NCI-H460 (cell line): ENCODE measurements at places on chromosomes 3 and 15. TPM values are rescaled to one million over a fixed set of nuclear protein-coding genes. Genes with fewer than 3 reads are reported as not detected.

DNA sequence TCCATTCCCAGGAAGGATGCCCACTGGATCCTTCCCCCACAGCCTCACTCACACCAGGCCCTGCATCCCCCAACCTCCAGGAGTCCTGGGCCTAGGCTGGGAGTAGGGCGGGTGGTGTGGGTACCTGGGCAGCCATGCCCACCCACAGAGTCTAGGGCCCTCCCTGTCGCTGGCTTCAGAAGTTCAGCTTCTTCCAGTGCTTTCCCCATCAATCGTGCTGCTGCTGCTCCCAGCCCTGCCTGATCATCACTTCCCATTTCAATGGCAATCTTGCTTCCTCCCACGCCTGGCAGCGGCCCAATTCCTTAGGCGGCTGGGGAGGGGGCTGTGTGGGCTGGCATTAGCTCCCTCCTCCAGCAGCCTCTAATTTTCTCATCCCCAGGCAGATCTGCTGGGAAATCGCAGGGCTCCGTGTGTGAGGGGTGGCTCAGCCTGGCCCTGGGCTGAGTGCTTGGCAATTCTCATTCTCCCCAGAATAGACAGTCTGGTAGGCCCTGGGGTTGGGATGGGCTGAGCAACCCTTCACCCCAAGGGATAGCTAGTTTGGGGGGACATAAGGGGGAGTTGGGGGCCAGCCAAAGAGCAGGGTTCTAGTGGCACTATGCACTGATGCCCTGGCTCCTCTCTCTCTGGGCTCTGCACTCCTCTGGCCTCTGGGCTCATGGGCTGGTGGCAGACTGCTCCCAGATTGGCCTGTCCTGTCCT is 66.4 kb downstream of the SCN5A start:
- DNase-seq = no peak

DNA sequence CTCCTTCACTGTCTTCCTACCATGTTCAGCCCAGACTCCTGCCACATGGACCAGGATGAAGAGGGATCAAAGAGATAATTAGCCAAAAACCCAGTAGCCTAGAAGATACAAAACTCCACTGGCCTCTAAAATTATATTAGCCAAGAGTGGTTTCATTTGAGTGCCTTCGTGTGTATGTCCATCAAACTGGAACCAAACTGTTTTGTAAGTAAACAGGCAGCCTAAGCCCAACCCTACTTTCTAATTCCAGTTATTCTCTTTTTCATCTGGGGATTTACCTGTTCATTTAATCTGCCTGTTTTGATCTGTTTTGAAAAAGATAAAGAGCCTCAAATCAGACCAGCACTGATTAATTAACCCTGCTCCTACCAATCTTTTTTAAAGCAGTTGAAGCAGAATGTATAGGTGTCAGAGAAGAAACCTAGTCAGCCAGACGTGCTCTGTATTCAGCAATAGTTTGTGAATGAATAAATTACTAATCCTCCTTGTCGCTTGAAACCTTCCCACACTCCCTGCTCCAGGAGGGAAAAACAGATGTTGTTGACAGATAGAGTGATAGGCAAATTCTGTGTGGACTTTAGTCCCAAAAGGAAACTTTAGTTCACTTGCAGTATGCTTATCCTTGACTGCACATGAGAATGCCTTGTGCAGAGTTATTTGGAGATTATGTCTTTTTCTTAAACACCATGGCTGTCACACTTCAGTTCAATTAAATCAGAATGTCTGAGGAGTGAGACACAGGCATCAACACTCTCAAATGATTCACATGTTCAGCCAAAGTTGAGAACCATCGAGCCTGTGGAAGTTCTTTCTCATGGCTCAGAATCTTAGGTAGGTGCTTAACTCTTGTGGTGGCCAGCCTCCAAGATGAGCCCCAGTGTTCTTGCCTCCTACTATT is 55.5 kb upstream of the ZBED2 start:
- no peak for DNase-seq

The FMN1 gene
- 0.89 and 1.4 TPM in 2 replicates for total RNA-seq

GRCh38 chr3:67335813-67336212 is 318.6 kb downstream of the SUCLG2 start:
- DNase-seq = no peak

DNA sequence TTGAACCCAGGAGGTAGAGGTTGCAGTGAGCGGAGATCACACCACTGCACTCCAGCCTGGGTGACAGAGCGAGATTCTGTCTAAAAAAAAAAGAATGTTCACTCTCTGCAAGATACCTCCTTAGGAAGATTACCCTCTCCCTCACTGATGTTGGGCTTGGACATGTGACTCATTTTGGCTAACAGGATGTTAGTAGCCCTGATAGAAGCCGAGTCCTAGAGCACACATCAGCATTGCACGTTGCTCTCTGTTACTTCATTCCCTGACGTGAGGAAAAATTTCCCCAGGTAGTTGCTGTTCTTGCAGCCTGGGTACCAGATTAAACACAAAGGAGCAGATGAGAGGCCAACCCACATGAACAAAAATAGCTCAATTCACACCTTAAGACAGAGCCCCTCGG is 78.1 kb upstream of the PRICKLE2 start:
- no peak for DNase-seq

The FILIP1L gene
- 0.05 TPM in 1 of 2 replicates, not detected in the other for total RNA-seq

DNA sequence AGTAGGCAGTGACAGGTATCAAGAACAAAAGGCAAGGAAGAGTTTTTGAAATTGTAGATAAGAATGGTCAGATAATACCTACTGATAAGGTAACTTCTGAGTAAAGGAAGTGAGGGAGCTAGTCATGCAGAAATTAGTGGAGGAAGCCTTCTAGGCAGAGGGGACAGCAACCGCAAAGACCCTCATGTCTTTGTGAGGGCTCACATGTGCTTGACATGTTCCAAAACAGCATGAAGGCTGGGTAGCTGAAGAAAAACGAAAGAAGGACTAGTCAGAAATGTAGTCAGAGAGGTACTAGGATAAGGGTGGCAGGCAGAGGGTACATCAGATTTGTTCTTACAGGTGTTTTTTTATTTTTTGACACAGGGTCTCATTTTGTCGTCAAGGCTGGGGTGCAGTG is 5.3 kb downstream of the SIN3A start:
- no peak for DNase-seq

DNA sequence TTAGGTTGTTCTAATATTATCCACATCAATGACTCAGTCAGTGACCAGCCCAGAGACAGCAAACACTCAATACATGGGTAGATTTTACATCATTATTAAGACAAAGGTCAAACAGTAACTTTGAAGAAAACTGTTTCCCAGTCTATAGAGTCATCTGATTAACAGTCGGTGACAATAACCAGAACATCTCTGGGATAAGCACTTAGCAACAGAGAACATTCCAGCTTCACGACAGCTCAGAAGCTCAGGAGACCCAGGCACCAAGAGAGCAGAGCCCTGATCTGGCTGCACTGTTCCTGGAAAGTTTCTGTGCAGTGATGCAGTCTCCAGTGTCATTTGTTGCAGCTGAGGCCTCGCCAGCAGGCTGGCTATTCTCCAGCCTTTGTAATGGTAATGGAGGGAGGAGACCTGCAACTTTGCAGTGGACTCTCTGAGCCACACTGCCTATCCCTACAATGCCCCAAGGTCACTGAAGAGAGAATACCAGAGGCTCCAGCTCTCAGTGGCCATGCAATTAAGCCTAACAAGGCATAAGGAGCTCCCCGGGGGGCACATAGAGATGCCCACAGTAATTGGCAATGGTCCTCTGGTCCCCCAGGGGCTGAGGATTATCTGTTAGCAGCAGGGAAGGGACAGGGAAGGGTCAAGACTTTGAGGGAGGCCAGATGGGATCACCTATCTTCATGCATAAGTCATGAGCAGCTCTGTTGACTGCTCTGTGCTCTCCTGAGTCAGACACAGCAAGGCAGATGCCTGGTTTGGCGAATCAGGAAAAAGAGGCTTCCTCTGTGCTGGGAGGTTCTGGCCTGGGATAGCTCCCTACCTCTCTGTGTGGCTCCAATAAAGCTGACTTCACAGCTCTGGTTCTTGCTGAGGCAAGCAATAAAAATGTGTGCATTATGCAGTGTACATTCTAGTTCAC is 163.6 kb downstream of the CTNNB1 start:
- DNase-seq = no peak

The C2CD4A gene
- total RNA-seq = 0.63 and 0.72 TPM in 2 replicates

- no peak for DNase-seq
These were observed 34.4 kb upstream of the CCDC80 start for GRCh38 chr3:112675349-112675748.

The ATP13A4 gene
- not detected in 2 replicates for total RNA-seq

- DNase-seq = no peak
These were observed 6.4 kb downstream of the CFAP20DC start for GRCh38 chr3:59043391-59043790.

DNA sequence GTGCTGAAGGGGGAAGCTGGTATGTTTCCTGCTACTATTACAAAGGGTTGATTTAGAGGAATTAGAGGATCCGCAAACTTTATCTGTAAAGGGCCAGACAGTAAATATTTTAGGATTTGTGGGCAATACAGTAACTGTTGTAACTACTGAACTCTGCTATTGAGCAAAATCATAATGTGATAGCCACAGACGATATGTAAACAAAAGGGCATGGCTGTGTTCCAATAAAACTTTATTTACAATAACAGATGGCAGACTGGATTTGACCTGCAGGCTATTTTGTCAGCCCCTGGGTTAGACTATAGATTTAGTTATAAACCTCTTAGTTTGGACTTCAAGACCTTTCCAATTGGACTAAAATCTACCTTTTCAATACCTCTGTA is 27.8 kb upstream of the KCNMB2 start:
- no peak for DNase-seq

The KBTBD13 gene
- total RNA-seq = not detected in 2 replicates

DNA sequence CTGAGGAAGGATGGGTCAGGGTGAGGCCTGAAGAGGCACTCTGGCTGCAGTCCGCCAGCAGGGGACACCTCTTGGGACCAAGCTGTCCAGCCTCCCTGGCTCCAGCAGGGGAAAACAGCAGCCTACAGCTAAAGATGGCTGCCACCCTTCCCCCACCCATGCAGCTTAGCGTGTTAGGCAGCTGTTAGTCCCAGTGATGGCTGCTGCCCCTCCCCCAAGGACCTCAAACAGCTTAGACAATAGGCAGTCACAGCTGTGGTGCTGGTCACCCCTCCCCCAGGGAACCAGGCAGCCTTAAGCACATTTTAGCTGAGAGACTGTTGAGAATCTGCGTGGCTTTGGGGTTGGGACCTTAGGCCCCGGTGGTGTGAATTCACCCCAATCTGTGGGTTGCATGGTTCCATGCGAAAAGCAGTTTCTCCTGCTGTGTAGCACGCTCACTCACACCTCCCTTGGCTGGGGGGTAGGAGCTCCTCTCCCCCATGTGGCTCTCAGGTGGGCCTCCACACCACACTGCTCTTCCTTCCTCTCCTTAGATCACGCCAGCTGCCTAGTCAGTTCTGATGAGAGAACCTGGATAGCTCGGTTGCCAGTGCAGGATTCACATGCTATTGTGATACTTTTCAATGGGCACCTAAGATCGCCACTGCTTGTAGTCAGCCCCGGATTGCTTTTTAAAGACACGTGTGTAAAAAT is 140.5 kb upstream of the CADPS start:
- no peak for DNase-seq

DNA sequence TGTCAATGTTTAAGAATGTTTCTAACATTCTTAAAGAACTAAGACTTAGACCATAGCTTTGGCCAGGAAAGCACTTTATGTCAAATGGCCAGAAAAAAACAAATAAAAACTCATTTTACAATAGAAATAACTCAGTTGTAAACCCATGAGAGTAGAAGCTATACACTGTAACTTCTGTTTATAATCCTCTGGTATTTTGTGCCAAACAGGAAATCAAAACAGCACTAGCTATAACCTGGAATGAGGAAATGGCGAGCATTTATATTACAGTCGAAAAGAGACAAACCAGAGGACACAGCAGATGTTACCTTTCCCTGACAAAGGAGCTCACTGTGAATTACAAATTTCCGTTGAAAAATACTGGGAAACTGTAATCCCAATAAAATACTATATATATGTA is 10.3 kb downstream of the GK5 start:
- no peak for DNase-seq

The PRR20G gene
- not detected in 2 replicates for total RNA-seq

GRCh38 chr15:69377216-69377970 is 36.8 kb upstream of the KIF23 start:
- DNase-seq = no peak

DNA sequence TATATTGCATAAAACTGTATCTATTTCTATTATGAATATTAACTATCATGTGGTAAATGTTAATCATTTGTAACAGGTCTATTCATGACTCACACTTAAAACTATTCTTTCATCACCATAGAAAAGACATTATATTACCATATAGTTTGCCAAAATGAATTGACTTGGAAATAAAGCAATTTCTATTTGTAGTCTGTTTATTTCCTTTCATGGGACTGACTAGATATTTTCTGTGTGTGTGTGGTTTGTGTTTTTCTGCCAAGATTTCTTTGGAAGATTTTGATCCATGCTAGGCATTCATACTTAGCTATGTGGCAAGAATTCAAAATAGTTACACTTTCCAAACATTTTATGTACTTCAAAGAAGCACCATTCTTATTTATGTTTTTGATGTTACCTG is 522.5 kb upstream of the AGTR1 start:
- no peak for DNase-seq

GRCh38 chr15:56608140-56608778 is 125.0 kb downstream of the ZNF280D start:
- no peak for DNase-seq

DNA sequence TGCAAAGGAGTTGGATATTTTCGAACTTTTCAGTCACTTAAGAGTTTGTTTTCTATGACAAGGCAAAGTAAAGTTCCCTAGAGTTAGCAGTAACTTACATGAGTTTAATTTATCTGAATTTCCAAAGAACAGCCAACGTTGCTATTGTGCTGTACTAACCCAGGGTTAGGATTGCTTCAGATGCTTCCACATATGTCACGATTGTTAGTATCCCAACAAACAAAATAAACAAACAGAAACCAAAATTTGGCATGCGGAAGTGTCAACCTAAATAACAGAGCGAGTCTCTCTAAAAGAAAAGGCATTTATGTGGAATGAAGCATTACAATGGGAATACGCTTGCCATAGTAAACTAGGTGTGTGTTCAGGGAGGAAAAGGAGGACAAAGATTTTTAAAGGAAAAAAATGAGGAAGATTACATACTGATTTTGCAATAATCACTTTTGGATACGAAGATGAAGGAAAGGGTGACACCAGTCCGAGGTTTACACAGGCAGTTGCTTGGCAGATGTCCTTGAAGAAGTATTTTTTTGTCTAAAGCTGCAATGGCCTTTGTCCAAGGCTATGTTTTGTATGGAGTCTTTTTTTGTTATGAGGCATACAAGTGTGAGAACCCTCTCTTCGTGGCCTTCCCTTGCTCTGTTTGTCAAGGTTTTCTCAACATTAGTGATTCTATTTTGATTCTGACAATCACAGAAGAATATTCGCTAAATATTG is 267.9 kb downstream of the GABRG3 start:
- no peak for DNase-seq

The OIP5 gene
- total RNA-seq = 20.9 and 21.4 TPM in 2 replicates

- no peak for DNase-seq
These were observed 1025.0 kb downstream of the ZPLD1 start for GRCh38 chr3:103459815-103460214.

The GPR62 gene
- not detected in 2 replicates for total RNA-seq

The BCHE gene
- 39.0 and 53.8 TPM in 2 replicates for total RNA-seq

The HRG gene
- total RNA-seq = 0.10 TPM in 1 of 2 replicates, not detected in the other

GRCh38 chr3:13650210-13651056 is 101.5 kb downstream of the FBLN2 start:
- peak; percentile 52 for DNase-seq

The LRRIQ4 gene
- 0.10 and 0.17 TPM in 2 replicates for total RNA-seq
